ENCODE measurements at places on chromosomes 6 and 20. TPM values are rescaled to one million over a fixed set of nuclear protein-coding genes. Genes with fewer than 3 reads are reported as not detected.

DNA sequence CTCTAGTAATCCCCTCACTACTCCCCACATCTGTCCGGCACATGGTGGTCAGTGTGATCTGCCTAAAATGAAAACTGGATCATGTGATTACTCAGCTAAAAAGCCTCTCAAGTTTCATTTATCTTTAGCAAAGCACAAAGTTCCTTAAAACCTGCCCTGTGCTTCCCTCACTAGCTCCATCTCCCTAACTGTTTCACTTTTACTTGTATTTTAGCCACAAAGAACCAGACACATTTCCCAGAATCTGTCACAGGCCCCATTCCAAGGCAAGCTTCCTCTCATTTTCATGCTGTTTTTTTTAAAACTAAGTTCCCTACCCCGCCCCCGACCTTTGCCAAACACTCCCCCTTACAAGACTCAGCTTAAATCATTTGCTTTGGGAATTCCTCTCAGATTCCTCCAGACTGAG is 8.9 kb upstream of the IGF2R start:
- peak overlapping the region; percentile 60 for H3K27ac ChIP-seq
- peak; percentile 58 for DNase-seq
- no peaks in the 10 kb centered on the region for H3K36me3 ChIP-seq

SLC17A2 gene
- total RNA-seq, result not detected

DNA sequence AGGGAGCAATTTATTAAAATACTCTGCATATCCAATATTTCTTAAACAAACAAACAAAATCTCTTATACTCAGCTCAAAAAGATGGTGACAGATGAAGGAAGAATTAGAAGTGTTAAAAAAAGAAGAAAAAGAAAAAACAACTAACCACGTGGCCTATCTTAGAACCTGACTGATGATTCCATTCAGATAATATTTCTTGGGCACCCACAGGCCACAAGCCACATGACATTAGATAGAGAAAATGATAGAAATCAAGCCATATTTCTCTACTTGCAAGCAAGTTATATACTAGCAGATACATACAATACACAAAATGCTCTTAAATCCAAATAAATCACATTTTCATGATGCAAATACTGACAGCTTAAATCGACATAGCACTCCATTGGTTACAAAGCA is 14.5 kb upstream of the RAMACL start:
- no peak for DNase-seq
- no peak overlapping the region for H3K27ac ChIP-seq
- no peaks in the 10 kb centered on the region for H3K27me3 ChIP-seq

DNA sequence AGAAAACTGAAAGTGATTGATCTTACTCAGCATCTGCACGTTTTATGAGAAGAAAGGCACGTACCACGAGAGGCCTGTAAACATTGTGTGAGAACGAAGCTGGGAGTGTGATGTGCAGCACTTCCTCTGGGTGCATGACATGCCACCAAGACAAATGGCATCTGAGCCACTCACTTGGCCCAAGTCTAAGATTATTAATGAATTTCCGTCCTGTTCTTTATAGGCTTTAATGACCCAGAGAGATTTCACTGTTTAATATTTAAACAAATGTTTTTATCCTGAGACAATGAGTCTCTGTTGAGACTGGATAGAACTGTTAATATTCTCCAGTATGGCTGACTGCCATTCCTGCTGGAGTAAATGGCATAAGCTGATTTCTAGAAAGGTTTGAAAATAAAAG is 172.6 kb upstream of the PHACTR1 start:
- peaks cover 3% of the 10 kb centered on the region for H3K4me1 ChIP-seq
- H3K4me3 ChIP-seq, result no peak overlapping the region
- no peak overlapping the region for H3K27ac ChIP-seq
- no peak for DNase-seq
- no peaks in the 10 kb centered on the region for H3K27me3 ChIP-seq

DNA sequence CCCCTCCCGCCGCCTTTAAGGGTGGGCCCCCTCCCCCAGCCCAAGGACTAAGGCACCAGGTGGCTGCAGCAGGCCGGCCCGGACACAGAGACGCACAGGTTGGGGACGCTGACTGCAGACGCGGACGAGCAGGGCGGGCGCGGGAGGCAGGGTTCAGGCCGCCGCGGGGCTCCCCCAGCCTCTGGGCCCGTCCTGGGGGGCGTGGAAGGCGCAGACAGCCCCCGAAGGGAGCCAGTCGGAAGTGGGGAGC is 9.3 kb downstream of the DUSP15 start:
- peaks cover 2% of the 10 kb centered on the region for H3K4me1 ChIP-seq
- no peak overlapping the region for H3K27ac ChIP-seq
- peak overlapping the region; percentile 37 for H3K4me3 ChIP-seq
- H3K27me3 ChIP-seq, result peaks cover 85% of the 10 kb centered on the region

DNA sequence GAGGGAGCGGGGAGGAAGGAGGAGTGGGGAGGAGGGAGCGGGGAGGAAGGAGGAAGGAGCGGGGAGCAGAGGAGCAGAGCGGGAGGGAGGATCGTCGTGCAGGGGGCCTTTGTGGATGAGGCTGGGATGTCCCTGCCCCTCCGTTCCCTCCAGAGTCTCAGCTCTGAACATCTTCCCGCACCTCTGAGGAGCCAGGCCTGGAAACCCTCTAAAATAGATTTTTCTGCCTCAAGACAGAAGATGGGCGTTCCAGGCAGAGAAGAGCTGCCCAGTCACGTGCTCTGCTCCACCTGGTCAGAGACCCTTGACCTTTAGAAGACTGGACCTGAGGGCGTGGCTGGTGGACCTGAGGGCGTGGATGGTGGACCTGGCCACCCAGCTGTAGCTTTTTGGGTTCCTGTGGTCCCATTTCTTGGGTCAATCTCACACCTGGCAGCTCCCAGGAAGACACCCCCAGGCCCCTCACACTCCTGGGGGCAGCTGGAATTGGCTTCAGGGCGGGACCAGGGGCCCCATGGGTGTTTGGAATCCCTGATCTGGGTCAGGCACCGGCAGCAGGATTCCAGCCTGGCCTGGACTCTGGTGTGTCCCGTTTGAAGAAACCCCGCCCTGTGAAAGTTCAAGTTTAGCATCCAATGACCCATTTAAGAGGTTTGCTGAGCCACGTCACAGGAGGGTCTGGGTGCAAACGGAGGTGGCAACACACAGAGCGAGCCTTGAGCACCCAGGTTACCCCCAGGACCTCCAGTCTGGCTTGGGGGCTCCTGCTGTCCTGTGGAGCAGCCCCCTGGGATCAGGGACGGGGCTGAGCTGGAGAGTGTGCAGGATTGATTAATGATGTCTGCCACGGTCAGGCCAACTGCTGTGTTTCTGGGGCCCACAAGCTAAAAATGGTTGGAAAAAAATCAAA is 96.9 kb upstream of the BHLHE23 start:
- peak; percentile 3 for DNase-seq
- H3K27me3 ChIP-seq, result peaks cover 16% of the 10 kb centered on the region
- no peaks in the 10 kb centered on the region for H3K36me3 ChIP-seq
- H3K4me1 ChIP-seq, result peaks cover 4% of the 10 kb centered on the region
- no peak overlapping the region for H3K27ac ChIP-seq

- DNase-seq, result no peak
- H3K4me3 ChIP-seq, result no peak overlapping the region
- no peaks in the 10 kb centered on the region for H3K36me3 ChIP-seq
- no peaks in the 10 kb centered on the region for H3K27me3 ChIP-seq
Measured at GRCh38 chr6:13397359-13398068, 69.2 kb upstream of the TBC1D7 start.

SLC17A1 gene
- not detected for total RNA-seq

Data from IMR-90 (cell line).